Cerebellar cortex (tissue), 1 donor: ENCODE measurements at places on chromosomes 12 and 14.
A peak's percentile ranks its signal among the peaks of the same experiment; 100 is the strongest.

DNA sequence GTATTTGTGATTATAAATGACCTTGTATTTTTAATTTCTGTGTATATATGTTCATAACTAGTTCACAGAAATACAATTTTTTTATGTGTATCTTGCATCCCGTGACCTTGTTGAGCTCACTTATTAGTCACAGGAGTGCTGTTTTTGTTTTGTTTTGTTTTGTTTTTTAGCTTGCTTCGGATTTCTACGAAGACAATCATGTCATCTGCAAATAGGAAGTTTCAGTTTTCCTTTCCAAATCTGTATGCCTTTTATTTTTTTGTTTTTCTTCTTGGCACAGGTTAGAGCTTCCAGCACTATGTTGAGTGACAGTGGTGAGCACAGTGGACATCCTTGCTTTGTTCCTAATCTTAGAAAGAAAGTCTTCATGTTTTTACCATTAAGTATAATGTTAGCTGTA, 229.2 kb upstream of the GARIN6 start:
- no peak for DNase-seq

GRCh38 chr12:93778306-93778705, 101.1 kb downstream of the CRADD start:
- peak; percentile 22 for DNase-seq

DNA sequence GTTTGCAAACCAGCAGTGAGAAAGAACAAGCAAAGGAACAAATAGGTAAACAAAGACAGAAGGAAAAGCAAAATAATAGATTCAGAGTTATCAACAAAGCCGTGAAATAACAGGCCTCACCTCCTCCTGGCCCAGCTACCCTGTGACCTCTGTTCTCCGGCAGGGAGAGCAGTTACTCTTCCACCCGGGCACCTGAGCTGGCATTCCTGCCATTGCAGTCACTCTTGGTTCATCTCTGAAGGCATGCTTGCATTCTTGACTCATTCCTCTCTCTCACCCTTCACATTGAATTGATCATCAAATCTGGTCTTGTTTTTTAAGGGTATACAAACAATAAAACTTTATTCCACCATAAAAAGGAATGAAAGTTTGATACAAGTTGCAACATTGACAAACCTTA, 95.1 kb downstream of the TTC8 start:
- DNase-seq = no peak

- DNase-seq = no peak
These were observed 146.3 kb upstream of the CNOT2 start for GRCh38 chr12:70096759-70097410.

DNA sequence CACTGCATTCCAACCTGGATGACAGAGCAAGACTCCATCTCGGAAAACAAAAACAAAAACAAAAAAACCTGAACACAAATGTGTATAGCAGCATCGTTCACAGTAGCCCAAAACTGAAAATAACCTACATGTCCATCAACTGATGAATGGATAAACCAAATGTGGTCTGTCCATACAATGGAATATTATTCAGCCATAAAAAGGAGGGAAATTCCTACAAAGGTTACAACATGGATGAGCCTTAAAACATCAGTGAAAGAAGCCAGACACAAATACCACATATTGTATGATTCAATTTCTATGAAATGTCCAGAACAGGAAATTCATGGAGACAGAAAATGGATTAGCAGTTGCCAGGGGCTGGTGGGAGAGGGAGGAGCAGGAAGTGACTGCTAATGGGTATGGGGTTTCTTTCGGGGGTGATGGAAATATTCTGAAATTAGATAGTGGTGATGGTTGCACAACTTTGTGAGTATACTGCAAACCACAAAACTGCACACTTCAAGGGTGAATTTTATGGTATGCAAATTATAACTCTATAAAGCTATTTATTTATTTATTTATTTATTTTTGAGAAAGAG, 4.0 kb downstream of the MYL2 start:
- no peak for DNase-seq

DNA sequence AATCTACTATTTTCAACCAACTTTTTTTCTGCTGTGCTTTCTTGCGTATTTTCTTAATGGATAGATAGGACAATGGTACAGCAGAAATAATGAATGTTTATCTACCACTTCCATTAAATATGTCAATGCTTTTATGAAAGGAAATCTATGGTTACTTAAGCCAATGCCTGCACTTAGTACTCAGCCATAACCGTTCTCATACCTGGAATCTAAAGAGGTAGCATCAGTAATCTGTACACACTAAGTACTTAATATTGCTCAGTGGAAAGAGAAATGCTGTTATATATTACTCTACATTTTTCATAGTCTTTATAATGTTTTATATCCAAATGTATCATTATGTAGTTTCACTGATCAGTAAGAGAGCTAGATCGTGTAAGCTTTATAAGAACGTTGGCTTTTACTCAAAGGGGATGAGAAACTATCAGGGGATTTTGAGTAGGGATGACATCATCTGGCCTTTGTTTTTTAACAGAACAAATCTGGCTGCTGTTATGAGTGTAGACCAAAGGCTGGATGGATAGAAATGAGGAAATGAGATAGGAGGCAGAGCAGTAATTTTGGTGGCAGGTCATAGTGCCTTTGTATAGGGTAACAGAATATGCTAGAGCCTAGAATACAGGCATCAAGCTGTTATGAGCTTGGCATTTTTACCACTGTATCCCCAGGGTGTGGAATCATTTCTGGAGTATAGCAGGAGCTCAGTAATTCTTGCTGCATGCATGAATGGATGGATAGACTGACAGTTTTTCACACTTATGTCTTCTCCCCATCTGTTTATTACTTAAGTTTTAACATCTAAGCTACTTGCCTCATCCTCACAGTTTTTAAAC, 34.0 kb downstream of the ALG10B start:
- DNase-seq = no peak

- no peak for DNase-seq
These were observed 40.4 kb upstream of the GTF2A1 start for GRCh38 chr14:81261176-81261575.

GRCh38 chr14:80404413-80404812, 193.1 kb upstream of the DIO2 start:
- DNase-seq = no peak
